Activated naive CD8-positive, alpha-beta T cell treated with anti-CD3 and anti-CD28 coated beads, Interleukin-2, amount 10 ng/mL, durations not matched to agents 7 days and 5 days (primary cell): ENCODE measurements at places on chromosomes 12 and 14.

- no peak for DNase-seq
These were observed 52.1 kb downstream of the PSMA6 start for GRCh38 chr14:35344107-35344807.

GRCh38 chr14:31291210-31291609, 83.6 kb upstream of the HECTD1 start:
- no peak for DNase-seq

GRCh38 chr14:35155962-35156361, 33.6 kb downstream of the PRORP start:
- no peak for DNase-seq

DNA sequence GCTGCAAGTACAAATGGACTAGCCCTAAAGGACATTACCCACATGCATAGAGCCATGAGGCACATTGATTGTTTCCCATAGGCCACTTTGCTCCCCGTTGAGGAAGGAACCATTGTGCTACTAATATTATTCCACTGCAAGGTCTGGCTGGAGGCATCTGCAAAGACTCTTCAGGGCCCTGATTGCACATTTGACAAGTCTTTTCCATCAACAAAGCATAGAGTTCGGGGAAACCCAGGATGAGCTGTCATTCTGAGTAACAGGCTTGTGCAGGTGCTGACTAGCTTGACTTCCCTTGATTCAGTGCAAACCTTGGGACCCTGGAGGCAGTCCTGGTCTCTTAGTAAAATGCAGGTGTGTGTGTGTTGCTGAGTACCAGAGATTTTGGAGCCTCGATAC, 73.8 kb downstream of the SUSD6 start:
- DNase-seq = no peak

GRCh38 chr12:47707355-47707754, 1.5 kb upstream of the RPAP3 start:
- DNase-seq = no peak

DNA sequence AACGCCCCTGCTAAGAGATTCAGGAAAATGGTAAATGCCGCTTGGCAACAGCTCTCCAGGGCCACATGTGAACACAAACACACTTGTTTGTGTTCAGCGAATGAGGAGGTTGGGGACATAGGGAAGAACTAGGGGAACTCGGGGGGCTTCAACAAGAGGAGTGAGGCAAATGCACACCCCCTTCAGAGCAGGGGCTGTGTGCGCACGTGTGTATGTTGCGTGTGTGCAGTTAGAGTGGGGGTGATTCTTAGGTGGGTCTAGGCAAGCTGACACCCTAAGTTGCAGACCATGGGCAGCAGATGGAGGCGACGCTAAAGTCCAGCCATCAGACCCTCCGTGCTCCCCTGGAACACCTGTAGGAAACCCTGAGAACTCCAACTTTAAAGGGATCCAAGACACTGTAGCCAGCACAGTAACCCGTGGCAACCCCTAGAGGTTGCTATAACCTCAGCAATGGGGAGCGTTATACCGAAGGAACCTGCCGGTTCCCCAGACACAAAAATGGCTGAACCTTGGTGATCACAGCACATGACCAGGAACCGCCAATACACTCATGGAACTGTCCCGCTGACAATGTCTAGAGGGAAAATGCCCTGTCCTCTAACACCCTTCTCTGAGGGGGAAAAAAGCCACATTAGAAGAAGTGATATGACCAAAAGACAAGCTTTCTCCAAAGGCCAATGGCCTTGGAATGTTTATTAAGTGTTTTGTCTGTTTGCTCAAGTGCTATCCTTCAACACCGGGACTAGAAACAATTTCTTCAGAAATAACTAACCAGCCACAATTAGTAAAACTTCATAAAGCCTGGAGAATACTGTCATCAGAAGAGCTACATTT, 86.5 kb upstream of the CEP83 start:
- DNase-seq = no peak

DNA sequence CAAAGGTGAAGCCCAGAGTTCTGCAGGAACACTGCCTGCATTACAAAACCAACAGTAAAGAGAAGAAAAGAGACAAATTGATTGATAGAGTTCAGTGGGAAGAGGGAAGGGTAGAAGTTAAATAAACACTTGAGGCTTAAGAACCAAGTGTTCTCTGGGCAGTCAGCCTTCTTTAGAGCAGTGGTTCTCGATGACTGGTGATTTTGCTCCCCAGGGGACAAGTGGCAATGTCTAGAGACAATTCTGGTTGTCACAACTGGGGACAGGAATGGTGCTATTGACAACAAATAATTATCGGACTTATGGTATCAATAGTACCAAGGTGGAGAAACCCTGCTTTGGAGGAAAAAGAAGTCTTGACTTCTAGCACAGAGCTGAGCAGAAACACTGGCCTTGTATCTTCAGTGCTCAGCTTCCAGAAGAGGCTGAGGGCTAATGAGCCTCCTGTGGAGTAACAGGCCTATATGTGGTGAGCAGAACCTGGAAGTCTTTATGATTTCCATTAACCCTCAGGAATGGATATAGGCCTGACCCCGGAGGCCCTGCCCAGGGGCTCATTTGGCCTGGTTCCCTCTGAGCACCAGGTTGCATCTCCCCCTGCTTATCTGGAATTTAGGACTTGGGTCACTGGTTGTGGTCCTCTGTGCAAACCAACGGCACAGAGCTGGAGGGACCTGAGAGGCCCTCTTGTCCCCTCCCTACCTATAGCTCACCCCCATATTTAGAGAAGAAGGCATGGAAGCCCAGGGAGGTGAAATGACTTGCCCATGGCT, 204.6 kb upstream of the PWP1 start:
- no peak for DNase-seq

DNA sequence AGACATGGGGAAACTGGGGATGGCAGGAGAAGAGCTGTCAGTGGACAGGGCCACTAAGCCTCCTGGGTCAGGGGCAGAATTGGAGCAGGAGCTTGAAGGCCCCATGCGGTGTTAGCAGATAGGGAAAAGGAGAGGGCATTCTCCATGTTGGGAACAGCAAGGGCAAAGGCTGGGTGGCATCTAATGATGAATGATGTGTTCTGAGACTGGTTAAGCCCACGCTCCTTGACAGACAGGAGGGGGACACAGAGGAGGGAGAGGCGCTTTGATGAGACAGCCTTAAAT, 63.0 kb downstream of the CLMN start:
- no peak for DNase-seq
